Stimulated activated CD4-positive, alpha-beta T cell treated with anti-CD3 and anti-CD28 coated beads, Interleukin-15, amount 100 ng/mL, for 1 hour (primary cell): ENCODE measurements at places on chromosomes 7 and 10.

GRCh38 chr10:30990971-30991646, 40.6 kb downstream of the ZNF438 start:
- no peak for DNase-seq

GRCh38 chr7:99010281-99010680, 131.9 kb downstream of the TRRAP start:
- DNase-seq = no peak

GRCh38 chr10:125792342-125793300, 17.0 kb upstream of the MMP21 start:
- DNase-seq = no peak

DNA sequence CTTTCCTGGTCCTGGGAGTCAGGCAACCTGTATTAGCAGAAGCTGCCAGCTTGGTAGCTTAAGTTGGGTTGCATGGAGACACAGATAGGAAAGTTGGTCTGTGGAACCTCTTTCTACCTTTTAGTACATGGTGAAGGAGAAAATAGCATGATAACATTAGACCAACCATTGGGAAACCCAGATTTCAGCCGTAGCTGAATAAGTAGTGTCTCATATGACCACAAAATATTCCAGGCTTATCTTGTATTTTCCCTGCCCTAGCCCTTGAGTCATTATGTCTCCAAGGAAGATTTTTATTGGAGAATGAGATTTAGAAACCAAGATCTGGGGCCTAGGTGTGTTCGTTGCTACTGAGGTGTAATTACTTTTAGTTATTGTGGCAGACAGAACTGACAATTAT, 67.2 kb downstream of the CCSER2 start:
- DNase-seq = no peak

DNA sequence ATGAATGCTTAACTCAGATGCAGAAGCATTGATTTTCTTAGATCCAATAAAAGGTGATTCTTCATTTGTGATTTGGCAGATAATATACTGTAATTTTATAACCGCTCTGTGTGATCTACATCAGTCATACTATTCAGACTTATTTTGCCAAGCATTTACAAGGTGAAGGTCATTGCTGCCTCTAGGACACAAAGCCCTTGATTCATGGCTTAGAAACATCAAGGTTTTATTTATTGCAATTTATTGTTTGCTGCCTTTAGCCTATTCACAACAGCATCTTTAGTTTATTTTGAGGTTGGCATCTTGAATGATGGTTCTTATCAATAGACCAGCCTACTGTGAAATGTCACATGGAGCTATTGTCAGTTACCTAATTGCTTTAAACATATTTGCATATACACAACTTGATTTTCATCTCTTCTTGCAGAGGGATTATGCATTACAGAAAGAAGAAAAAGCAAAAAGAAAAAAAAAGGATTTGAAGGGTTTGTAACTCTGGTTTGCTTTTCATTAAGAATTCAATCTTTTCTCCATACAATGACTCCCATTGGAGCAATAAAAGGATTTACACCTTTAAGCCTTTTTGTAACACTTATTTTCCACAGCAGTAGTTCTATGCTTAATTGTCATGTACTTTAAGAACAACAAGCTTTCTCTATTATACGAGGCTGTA, 1371.6 kb upstream of the CELF2 start:
- no peak for DNase-seq

- DNase-seq = no peak
Observed at GRCh38 chr10:86579883-86580520, 58.4 kb upstream of the WAPL start.

GRCh38 chr10:44300666-44301649, 83.9 kb downstream of the CXCL12 start:
- DNase-seq = no peak
